ENCODE measurements at places on chromosomes 12 and 14.

GRCh38 chr12:92044435-92044834, 101.2 kb downstream of the BTG1 start:
- no peak for DNase-seq

- no peak for DNase-seq
Measured at GRCh38 chr12:95386051-95386450, 87.9 kb upstream of the METAP2 start.

DNA sequence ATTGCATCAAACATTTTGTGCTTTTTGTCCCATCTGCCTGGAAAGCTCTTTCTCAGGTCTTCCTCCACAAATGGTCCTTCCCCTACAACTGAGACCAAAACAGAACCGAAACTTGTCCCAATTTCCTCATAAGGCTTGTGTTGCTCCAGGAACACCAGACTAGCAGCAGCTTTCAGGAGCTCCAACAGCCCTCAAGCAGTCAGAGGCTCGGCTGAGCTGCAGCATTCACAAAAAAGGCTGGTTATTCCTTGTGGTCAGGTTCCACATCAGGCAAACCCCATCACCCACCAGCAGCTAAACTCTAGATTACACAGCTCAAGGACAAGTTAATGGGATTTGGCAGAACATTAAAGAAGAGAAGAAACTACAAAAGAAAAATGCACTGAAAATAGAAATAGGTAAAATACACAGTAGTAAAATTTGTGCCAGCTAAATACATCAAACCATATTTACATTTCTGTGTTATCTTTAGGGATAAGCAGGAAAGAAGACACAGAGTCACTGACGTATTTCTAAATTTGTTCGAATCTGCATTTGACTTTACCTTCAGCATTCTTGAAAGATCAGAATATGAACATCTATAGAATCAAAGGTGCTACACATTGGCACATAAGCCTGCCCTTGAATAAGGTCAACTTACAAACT, 141.2 kb downstream of the STXBP6 start:
- no peak for DNase-seq

DNA sequence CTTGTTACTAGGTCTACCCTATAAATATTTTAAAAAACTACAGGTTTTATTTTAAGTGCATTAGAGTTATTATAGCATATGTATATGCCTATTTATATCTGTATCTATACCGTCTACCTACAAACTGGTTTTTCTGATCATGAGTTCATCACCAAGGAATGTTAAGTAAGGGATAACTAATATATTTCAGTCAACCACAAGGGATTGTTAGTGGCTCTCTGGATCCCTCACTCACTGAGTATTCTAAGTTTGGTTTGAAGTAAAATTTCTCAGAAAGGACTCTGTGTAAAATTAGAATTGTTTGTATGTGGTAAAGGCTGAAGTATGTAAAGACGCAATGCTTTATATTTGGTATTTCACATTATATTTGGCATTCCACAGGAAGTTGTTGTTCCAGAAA, 4.8 kb downstream of the EPYC start:
- no peak for DNase-seq

DNA sequence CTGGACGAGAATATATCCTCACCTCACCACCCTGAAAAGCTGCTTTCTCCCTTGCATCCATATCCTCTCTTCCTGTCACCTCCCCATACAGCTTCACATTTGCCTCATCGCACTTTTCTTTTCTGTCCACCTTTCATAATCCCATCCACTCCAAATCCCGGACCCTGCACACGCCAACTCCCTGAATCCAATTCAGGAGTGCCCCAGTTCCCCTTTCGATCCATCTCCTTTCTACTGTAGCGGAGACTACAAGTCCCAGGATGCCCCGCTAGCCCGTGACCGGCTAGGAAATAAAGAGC, 2.5 kb downstream of the TMEM253 start:
- DNase-seq, result no peak

- DNase-seq, result no peak
Measured at GRCh38 chr12:14408208-14408607, 42.7 kb downstream of the ATF7IP start.

- DNase-seq, result no peak
Measured at GRCh38 chr12:19316425-19316824, 122.9 kb upstream of the AEBP2 start.

- DNase-seq, result no peak
Measured at GRCh38 chr12:12275874-12276273, 9.0 kb upstream of the LRP6 start.

GRCh38 chr12:11986165-11986564, 84.6 kb upstream of the BCL2L14 start:
- no peak for DNase-seq

DNA sequence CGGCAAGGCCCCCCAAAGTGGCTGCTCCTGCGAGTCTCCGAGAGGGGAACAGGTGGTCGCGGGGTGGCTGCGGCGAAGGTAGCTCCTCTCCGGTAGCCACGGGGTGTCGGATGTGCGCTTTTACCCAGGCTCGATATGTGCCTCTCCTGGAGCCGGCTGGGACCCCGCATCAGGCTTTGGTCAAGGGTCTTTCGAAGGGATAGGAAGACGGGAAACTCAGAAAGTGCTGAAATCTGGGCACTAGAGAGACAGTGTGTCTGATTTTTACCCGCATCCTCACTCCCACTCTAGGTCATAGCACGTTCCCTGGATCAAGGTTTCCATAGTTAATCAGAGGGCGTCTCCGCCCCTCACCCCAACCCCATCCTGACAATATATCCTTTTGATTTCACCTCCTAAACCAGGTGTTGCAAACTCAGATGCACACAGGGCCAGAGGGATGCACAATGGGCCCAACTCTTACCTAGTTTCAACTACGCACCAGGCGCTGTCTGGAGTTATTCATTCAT, 156.9 kb downstream of the PTPN11 start:
- DNase-seq, result no peak

GRCh38 chr14:75434138-75434889, 6.5 kb downstream of the JDP2 start:
- DNase-seq, result no peak

- no peak for DNase-seq
Measured at GRCh38 chr12:116261525-116262100, 15.9 kb downstream of the MED13L start.

DNA sequence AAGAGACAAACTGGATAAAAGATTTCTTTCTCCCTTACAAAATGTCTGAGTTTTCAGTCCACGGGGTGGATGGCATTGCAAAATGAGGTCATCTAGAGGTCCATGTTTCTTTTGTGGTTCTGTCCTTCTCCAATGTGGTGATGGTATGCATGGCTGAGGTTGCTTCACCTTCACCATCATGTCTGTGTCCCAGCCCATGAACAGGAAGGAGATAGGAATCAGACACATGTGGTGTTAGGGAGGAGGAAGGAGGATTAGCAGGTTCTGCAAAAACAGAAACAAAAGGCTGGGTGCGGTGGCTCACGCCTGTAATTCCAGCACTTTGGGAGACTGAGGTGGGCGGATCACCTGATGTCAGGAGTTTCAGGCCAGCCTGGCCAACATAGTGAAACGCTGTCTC, 11.0 kb upstream of the AEBP2 start:
- peak; percentile 87 for DNase-seq

- peak; percentile 51 for DNase-seq
Measured at GRCh38 chr14:59484639-59485175, 390 bp downstream of the JKAMP start.

DNA sequence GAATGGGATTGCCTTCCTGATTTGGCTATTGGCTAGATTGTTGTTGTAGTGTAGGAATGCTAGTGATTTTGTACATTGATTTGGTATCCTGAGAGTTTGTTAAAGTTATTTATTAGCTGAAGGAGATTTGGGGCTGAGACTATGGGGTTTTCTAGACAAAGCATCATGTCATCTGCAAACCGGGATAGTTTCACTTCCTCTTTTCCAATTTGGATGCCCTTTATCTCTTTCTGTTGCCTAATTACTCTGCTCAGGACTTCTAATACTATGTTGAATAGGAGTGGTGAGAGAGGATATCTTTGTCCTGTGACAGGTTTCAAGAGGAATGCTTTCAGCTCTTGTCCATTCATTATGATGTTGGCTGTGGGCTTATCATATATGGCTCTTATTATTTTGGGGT, 265.7 kb upstream of the MGAT4C start:
- DNase-seq, result no peak

GRCh38 chr12:5487948-5488625, 56.2 kb downstream of the NTF3 start:
- DNase-seq, result no peak

DNA sequence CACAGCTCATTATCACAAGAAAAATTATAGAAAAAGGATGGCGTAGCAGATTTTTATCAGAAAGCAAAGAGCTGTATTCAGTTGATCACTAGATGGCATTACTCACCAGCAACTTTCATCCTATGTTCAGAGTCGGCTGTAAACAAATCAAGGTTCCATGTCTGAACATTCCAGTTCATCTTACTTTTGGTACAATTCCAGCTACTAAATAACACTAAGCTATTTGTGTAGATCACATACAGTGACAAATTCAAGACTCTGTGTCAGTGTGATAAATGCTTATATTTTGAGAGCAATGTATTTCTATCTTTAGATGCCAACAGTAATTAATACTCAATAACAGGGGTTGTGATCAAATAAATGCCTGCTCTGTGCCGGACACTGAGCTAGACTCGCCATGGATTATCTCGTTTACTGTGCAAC, 30.1 kb downstream of the NRDE2 start:
- DNase-seq, result no peak

- DNase-seq, result no peak
Measured at GRCh38 chr12:44544018-44544417, 332.1 kb downstream of the NELL2 start.

- no peak for DNase-seq
Measured at GRCh38 chr14:96261772-96262655, 6.0 kb downstream of the BDKRB1 start.

GRCh38 chr12:3730111-3730510, 22.8 kb downstream of the CRACR2A start:
- DNase-seq, result no peak

GRCh38 chr12:78210894-78211302, 380.2 kb downstream of the NAV3 start:
- DNase-seq, result no peak

DNA sequence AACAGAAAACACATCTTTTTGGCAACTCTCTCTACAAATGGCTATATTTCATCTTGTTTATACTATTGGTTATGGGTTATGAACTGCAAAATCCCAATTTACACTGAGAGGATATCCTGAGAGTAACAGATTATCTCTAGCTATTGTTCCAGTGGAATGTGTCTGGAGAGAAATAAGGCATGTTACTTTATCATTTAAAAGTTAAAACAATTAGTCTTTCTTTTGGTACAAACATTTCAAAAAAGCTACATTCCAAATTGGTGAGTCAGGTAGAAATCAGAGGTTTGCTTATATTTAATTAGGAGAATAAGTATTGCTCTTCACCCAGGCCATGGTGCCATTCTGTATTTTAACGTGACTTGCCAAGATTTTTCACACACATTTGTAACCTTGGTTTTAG, 411.6 kb downstream of the CCER1 start:
- no peak for DNase-seq

- DNase-seq, result no peak
Measured at GRCh38 chr12:68673788-68674187, 13.0 kb upstream of the NUP107 start.

GRCh38 chr12:46556105-46556559, 183.6 kb upstream of the SLC38A2 start:
- no peak for DNase-seq

DNA sequence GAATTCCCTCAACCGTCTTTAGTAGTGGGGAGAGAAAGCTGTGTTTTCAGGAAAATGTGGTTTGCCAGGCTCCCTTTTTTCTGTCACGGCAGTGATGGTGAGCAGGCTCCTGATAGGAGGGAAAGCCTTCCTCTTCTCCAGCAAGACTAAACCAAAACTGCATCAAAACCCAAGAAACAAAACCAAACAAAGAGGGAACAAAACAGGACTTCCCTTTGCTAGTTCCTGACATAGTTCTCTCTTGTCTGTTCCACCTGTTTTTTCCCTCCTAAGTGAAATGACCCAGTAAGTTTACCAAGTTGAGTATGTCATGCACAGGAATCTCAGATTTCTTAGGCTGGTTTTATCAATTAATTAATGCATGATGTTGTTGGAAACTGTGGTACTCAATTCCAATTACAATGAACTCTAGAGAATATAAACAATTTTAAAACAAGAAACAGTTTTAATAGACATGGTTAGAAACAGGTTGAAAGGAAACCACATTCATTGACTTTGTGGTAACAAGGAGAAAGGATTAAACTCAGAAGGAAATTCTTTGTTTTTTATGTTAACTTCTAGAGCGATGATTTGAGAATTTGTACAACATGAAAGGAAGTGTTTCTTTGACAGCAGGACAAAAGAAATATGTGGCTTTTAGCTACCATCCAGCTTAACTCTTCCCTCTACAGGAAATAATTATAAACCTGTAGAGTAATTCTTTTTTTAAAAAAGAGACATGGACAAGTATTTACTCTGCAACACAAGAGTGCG, 23.0 kb upstream of the CSRP2 start:
- DNase-seq, result no peak

- DNase-seq, result no peak
Measured at GRCh38 chr12:87406926-87407325, 622.3 kb downstream of the C12orf50 start.

DNA sequence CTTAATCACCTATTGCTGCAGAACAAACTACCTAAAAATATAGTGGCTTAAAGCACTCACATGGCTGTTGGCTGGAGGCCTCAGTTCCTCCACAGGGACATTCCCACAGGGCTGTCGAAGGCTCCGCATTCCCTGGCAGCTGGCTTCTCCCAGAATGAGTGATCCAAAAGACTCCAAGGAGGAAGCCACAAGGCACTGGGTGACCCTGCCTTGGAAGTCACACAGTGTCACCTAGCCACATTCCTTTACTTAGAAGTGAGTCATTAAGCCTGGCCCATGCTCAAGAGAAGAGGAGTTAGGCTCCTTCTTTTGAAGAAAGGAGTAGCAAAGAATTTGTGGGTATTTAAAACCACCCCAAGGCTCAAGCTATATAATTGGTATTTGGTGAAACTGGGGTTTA, 63.9 kb upstream of the MAP1LC3B2 start:
- no peak for DNase-seq

DNA sequence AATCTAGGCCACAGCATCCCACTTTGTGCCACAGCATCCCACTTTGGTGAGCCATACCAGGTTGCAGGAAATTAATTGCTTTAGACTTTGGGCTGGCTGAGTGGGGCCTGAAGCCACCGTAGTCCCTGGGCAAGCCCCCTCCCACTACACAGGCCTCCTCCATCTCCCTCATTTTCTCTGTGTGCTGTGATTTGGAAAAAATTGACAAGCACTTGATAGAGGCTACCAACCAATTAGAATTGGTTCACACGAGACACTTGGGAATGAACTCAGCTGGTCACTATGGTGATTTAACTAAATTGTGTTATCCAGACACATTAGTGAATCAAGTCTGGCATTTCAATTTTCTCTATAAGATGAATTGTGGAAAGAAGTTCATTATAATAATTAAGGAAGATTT, 481.1 kb downstream of the DIO2 start:
- DNase-seq, result no peak

- no peak for DNase-seq
Measured at GRCh38 chr14:105846312-105846711, 319.9 kb downstream of the TMEM121 start.

- no peak for DNase-seq
Measured at GRCh38 chr14:93303659-93304058, 29.2 kb downstream of the BTBD7 start.
